ENCODE measurements at places on chromosomes 2 and 18. TPM values are rescaled to one million over a fixed set of nuclear protein-coding genes. Genes with fewer than 3 reads are reported as not detected.

CYTIP gene
- 405 TPM for total RNA-seq

SMAD7 gene
- total RNA-seq: 30.1 TPM

OXER1 gene
- not detected for total RNA-seq

PTPN4 gene
- 118 TPM for total RNA-seq

SFTPB gene
- total RNA-seq: not detected

SERPINB4 gene
- not detected for total RNA-seq

CCDC178 gene
- total RNA-seq: not detected

SKA1 gene
- total RNA-seq: 24.8 TPM

ANXA4 gene
- total RNA-seq: 15.9 TPM

Measured in naive thymus-derived CD4-positive, alpha-beta T cell (primary cell).